ENCODE measurements at places on chromosomes 6 and 20.

GRCh38 chr20:2538931-2539720, 2.8 kb downstream of the TMC2 start:
- DNase-seq: no peak

- DNase-seq: no peak
Observed at GRCh38 chr20:33951171-33951570, 42.5 kb upstream of the RALY start.

- no peak for DNase-seq
Observed at GRCh38 chr20:4068708-4069107, 53.4 kb upstream of the RNF24 start.

- no peak for DNase-seq
Observed at GRCh38 chr6:166620478-166621113, 6.5 kb downstream of the RPS6KA2 start.

GRCh38 chr6:72524011-72524645, 97.7 kb upstream of the KCNQ5 start:
- DNase-seq: no peak

DNA sequence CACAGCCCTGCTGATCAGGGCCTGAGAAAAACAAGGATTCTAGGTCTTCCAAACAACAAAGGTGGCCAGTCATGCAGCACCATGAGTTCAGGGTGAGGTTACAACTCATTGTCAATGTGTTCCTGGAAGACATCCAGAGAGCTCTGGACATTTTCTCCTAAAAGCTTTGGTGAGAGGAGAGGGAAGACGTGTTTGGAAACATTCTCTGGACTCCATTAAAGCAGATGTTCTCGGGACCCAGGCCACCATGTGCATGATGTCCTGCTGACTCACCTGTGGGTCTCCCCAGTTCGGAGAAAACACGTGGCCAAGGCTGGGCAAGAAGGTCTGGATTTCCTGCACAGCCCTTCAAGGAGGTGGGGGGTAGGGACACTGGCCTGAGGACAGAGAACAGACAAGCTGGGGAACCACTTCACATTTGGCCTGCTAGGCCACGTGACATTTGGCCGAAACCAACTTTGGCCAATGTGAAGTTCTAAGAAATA, 61.6 kb downstream of the KCNB1 start:
- DNase-seq: no peak
